HS-5 (cell line): ENCODE measurements at places on chromosomes 4 and X.

DNA sequence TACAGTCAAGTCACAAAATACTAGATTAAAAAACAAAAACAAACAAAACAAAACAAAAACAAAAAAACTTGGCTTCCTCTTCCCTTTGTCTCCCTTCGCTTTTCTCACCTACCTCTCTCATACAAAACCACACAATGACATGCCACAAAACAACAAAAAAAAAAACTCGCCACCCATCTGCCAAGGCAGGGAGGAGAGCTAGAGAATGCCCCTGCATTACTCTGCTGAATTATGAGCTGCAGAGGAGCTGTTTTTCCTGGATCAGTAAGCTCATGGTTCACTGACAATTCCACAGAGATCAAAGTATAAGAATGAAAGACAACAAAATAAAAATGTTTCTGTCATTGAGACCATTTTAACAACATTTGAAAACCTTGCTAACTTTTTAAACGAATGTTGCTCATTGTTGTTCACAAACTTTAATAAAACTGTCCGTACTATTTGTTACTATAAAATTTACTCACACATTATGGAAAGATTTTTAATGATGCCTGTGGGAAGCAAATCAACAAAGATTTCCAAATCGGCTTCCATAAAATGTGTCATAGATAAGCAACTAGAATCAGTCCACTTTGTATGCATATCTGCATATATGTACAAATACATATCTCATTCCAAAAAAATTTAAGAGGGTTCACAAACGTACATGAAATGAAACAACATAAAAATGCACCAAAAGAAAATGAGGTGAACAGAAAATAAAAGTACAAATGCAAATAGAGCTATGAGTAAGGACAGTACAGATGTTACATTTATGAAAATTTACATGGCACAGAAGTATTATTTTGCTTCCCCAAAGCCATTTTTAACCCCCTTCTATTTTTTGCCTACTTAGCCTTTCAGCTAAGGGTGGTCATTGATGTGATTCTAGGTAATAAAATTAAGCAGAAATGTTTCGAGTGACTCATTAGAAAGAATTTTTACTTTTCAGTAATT is 252.4 kb upstream of the FAT4 start:
- DNase-seq, result no peak

DNA sequence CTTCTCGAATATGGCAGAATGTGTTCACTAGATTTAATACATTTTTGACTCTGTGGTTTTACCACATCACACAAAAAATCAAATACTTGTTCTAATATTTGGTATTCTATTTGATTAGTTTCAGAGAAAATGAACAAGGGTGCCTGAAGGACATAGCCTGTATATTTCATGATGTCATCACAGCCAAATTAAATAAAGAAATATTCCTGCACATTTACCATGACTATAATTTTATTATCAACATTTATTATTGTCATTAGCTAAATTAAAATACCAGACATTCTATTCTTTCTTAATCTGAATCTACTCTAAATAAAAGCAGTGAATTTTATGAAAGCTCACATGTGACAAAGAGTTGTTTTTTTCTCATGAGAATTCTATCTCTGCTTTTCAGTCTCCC is 980.5 kb downstream of the PCDH18 start:
- no peak for DNase-seq

DNA sequence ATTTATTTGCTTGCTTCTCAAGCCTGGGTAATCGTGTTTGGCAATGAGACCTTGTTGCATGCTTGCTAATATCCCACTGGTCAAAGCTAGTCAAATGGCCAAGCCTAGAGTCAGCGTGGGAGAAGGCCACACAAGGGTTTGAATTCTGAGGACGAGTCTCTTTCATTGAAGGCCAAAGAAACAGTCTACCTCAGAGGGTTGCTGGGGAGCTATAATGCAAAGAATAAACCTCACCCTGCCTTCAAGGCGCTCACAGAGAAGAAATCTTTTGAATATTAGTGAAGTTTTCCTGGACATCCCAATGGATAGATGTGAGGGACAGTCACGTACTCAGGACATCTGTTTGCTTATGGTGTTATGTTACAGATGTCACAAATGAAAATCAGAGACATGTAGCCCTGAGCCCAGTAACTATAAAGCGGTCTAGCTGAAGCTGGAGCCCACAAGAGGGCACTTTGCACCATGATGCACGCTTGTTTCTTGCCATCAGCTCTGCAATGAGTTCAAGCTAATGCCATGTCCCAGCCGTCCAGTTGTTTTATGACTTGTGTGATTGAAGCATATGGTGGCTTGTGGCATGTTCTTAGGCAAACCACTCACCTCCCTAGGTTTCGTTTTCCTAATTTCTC is 1.1 kb upstream of the TLR3 start:
- DNase-seq, result peak; percentile 22

- DNase-seq, result no peak
These were observed 245.6 kb upstream of the NEIL3 start for GRCh38 chr4:177064116-177064515.

GRCh38 chr4:6023731-6024130 is 5.5 kb upstream of the C4orf50 start:
- peak; percentile 5 for DNase-seq

DNA sequence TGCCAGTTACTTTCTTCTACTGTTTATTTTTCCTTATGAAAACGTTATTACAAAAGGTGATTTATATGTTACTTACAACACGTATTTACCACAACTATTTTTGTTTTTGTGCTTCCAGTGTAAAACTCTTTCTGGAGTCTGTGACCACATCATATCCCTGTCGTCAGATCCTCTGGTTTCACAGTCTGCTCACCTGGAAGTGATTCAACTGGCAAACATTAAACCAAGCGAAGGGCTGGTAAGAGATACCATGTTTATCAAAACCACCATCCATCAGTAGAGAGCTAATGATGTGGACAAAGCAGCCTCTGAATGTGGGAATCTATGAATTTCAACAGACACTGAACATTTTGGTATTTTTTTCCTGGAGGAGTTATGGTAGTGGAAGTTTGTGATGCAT is 116.1 kb downstream of the CNKSR2 start:
- DNase-seq, result no peak

- DNase-seq, result no peak
These were observed 311.8 kb downstream of the PPP3CA start for GRCh38 chr4:101035487-101035886.

DNA sequence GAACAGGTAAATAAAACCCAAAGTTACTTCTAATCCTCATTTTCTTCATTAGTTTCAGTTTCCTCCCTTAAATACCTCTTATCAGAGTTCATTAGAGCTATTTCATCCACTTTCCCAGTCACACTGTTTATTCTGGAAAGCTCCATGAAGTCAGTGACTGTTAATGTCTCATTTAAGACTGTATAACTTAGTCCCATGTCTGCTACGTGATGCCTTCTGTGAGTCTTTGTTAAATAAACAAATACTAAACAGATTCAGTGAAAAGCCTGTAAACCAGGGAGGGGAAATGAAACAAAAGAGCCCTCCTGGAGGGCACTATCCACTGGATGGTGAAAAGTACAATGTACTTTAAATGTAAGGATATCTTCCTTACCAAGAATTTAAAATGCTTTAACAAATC is 24.7 kb downstream of the ACE2 start:
- no peak for DNase-seq

- no peak for DNase-seq
These were observed 10.5 kb downstream of the RASSF6 start for GRCh38 chr4:73609706-73610105.

- no peak for DNase-seq
These were observed 126.9 kb downstream of the RNF150 start for GRCh38 chr4:141006242-141006802.
